ENCODE measurements at places on chromosomes 1 and 21. TPM values are rescaled to one million over a fixed set of nuclear protein-coding genes. Genes with fewer than 3 reads are reported as not detected.

GRCh38 chr1:26469558-26469957 is 2.7 kb upstream of the HMGN2 start:
- DNase-seq, result no peak
- no peaks in the 10 kb centered on the region for H3K27me3 ChIP-seq
- no peak overlapping the region for H3K27ac ChIP-seq
- no peak overlapping the region for H3K4me3 ChIP-seq
- H3K4me1 ChIP-seq, result peaks cover 15% of the 10 kb centered on the region

- no peaks in the 10 kb centered on the region for H3K27me3 ChIP-seq
- no peaks in the 10 kb centered on the region for H3K4me1 ChIP-seq
- H3K4me3 ChIP-seq, result no peak overlapping the region
- no peaks in the 10 kb centered on the region for H3K36me3 ChIP-seq
Observed at GRCh38 chr1:116540088-116540487, 30.7 kb downstream of the CD58 start.

- H3K4me1 ChIP-seq, result no peaks in the 10 kb centered on the region
- H3K4me3 ChIP-seq, result no peak overlapping the region
- no peaks in the 10 kb centered on the region for H3K36me3 ChIP-seq
- H3K27me3 ChIP-seq, result no peaks in the 10 kb centered on the region
- no peak overlapping the region for H3K27ac ChIP-seq
- DNase-seq, result no peak
Observed at GRCh38 chr21:40852563-40852962, 5.6 kb upstream of the DSCAM start.

GRCh38 chr1:201655910-201656309 is 117.0 kb downstream of the NAV1 start:
- H3K4me1 ChIP-seq, result peaks cover 27% of the 10 kb centered on the region
- no peaks in the 10 kb centered on the region for H3K36me3 ChIP-seq
- DNase-seq, result no peak
- H3K27me3 ChIP-seq, result no peaks in the 10 kb centered on the region
- no peak overlapping the region for H3K27ac ChIP-seq

DNA sequence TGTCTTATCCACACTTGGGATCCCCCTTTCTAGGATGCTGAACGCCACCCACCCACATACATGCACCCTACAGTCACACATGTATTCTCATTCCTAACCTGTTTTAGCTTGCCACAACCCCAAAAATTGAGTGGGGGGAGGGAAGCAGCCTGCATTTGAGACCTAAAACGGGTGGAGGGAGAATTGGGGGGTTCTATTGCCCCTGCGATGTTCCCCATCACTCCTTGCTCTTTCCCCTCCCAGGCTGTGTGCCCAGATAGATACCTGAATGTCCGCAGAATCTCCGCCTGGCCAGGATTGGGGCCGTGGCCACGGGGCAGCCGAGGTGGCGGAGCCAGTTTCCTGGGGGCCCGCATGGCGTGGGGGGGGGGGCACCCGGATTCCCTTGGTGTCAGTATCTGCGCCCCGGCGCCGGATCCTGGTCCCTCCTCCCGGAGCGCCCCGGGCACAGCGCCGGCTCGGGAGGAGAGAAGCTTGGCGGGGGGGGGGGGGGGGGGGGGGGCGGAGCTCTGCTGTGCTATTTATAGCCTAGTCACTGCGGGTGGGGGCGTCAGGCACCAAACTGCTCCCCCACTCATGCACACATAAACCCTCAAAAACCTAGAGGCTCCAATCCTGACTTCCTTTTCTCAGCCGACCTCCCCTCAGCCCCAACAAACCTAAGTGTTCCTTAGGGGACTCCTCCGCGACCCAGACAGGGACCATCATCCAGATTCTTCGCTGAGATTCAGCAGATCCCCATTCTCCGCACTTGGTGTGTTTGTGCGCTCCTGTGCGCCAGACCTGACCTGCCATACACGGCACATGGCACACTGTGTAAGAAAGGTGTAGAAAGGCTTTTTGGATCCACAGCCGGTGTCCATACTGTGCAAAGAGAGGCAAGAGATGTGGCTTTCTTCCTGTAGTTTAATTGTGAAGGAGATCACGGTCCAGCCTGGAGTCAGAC is 1.9 kb downstream of the ANKRD34A start:
- H3K36me3 ChIP-seq, result no peaks in the 10 kb centered on the region
- no peaks in the 10 kb centered on the region for H3K27me3 ChIP-seq
- H3K4me1 ChIP-seq, result peaks cover 29% of the 10 kb centered on the region

DNA sequence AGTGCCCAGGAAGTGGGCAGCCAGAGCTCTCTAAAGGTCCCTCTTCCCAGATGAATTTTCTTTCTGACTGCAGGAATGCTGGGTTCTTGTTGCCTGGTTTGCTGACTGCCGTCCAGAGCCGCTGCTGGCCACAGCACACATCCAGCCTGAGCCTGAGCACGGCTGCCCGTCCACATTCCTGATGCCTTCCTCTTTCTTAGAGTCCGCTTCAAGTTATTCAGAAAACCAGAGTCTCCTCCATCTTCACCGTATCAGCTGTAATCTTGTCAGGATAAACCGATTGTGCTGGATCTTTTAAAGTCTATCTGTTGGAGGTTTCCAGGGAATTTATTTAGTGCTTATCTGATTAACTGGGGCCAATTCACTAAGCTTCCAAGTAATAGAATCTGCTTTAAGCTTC is 84.8 kb upstream of the BCAR3 start:
- H3K4me1 ChIP-seq, result peaks cover 16% of the 10 kb centered on the region
- DNase-seq, result no peak
- no peak overlapping the region for H3K4me3 ChIP-seq

DNA sequence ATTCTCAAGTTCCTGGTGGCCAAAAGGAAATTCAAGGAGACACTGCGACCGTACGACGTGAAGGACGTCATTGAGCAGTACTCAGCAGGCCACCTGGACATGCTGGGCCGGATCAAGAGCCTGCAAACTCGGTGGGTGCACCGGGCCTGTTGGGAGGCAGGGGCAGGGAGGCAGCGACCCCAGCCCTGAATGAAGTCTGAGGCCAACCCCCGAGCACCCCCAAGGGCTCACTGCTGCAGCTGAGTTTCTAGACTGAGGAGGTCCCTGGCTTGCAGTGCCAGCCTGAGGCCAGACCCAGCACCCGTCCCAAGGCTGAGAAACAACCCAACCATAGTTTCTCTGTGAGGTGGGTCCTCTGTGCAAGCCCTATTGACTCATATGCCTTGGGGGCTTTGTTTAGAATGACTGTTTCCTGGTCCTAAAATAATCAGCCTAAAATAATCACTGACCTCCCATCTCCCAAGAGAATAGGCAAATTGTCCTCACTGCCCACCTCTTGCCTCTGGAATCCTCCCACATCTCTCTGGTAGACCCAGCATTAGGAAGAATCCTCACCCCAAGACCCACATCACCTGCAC is 27.1 kb downstream of the CITED4 start:
- no peaks in the 10 kb centered on the region for H3K36me3 ChIP-seq
- H3K27ac ChIP-seq, result no peak overlapping the region
- no peaks in the 10 kb centered on the region for H3K27me3 ChIP-seq
- no peaks in the 10 kb centered on the region for H3K4me1 ChIP-seq

DNA sequence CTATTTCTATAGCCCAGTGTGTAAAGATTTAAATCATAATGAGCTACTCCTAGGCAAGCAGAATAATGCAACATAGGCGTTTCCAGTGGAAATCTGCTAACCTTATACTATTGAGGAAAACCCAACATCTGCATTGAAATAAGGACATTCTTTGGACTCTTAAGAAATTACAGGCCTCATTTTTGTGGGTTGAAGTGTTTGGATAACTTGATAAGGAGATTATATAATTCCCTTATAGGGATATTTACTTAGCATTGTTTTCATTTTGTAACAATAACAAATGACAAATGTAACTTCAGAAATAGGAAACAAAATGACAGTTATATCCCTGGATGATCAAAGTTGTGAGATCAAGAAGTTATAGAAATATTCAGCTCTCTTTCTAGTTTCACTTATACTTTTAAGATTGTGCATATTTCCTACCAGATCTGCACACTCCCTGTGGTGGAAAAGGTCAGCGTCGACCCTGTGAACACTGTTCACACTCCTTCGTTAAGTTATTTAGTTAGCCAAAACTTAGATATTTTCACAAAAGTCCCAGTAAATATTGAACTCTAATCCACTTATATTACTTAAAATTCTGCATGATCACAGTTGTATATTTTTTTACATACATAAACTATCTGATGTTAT is 284.4 kb upstream of the C1orf105 start:
- H3K27me3 ChIP-seq, result no peaks in the 10 kb centered on the region
- peak overlapping the region; percentile 34 for H3K27ac ChIP-seq
- H3K36me3 ChIP-seq, result no peaks in the 10 kb centered on the region
- no peak for DNase-seq
- no peaks in the 10 kb centered on the region for H3K4me1 ChIP-seq

DNA sequence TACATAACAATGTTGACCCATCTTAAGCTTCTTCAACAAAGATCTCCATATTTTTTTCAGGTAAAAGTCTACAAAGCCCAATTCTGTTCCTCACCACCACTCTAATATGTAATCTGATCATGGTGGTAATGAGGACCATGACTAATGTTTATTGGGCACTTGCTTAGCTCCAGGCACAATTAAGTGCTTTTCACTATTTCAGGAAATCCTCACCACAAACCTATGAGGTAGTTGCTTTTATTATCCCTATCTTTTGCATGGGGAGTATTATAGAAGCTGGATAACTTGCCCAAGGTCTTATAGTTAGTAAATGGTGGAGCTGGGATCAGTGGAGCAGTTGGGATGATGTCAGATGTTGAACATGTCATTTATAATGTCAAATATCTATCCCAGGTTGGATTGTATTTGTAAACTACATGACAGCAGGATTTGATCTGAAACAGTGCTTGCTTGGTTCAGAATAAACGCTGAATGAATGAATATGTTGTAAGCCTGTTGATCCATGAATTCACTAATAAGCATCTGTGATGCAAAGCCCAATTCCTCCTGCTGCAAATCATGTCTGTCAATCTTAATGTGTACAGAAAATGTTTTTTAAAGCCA is 283.3 kb upstream of the ST6GALNAC5 start:
- H3K4me3 ChIP-seq, result no peak overlapping the region
- no peak for DNase-seq
- no peak overlapping the region for H3K27ac ChIP-seq

DNA sequence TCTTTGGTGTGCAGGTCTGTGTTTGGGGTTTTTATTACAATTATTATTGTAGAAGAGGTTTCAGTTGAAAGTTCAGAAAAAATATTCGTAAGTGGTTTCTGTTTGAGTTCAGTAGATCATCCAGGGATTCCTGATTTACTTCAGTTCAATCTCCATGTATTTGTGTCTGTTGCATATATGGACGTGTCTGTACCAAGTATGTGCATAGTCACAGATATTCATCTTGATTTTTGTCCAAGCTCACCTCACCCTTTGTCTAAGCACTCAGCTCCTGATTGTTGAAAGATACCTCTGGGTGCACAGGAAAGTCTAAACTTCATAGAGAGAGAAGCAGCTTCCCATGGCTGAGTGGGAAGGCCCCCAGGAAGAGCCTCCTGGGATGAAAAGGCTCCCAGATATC is 141.7 kb downstream of the TBX15 start:
- no peaks in the 10 kb centered on the region for H3K36me3 ChIP-seq
- H3K4me1 ChIP-seq, result no peaks in the 10 kb centered on the region
- DNase-seq, result no peak
- no peaks in the 10 kb centered on the region for H3K27me3 ChIP-seq
- H3K4me3 ChIP-seq, result no peak overlapping the region
- no peak overlapping the region for H3K27ac ChIP-seq

DNA sequence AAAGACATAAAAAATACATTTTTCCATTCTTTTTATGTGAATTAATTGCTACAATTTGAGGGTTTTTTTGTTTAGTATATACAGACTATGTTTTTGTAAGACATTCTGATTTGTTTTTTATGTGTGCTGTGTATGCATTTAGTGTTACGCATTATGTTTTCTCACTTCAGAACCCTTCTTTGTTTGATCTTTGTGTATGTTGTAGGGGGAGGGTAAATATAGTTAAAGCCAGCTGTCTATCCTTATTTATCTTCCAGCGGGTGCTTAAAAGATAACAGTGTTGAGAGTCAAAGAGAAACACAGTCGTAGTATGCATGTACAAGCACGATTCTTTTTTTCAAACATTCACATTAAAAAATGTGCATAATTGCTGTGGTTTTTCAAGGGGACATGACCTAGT is 97.5 kb upstream of the KIAA1614 start:
- no peaks in the 10 kb centered on the region for H3K27me3 ChIP-seq
- no peaks in the 10 kb centered on the region for H3K4me1 ChIP-seq
- no peak for DNase-seq
- no peak overlapping the region for H3K4me3 ChIP-seq
- H3K27ac ChIP-seq, result no peak overlapping the region
- no peaks in the 10 kb centered on the region for H3K36me3 ChIP-seq

The SRSF4 gene
- total RNA-seq, result 77.1 TPM

The CD5L gene
- total RNA-seq, result not detected

The ESRRG gene
- total RNA-seq, result 0.93 TPM

The MYOG gene
- 0.47 TPM for total RNA-seq
